ENCODE measurements at places on chromosomes 7 and 10.

GRCh38 chr10:91340613-91341362 is 69.4 kb upstream of the HECTD2 start:
- no peak for DNase-seq

- no peak for DNase-seq
Observed at GRCh38 chr10:15448598-15448997, 77.5 kb upstream of the FAM171A1 start.

DNA sequence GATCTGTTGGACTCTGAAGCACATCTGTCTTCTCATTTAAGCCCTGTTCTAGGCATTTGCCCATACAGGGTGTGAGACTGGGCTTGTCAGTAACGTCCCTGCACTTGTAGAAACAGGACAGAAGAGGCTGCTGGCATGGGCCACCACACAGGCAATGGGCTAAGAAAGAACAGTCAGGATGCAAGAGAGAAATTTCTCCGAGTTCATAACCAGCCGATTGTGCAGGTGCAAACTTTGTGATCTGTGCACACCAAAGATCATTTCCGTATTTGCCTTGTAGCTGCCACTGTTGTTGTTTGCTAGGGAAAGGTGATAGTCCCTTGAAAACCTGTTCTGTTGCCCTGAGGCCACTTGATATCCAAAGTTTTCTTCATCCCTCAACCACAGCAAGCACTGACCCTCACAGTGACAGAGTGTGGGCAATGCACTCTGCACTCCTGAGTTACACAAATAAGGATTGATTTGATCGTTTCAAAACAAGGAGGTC is 20.3 kb downstream of the KLF6 start:
- no peak for DNase-seq

- no peak for DNase-seq
Observed at GRCh38 chr10:77293773-77294172, 343.8 kb downstream of the KCNMA1 start.

DNA sequence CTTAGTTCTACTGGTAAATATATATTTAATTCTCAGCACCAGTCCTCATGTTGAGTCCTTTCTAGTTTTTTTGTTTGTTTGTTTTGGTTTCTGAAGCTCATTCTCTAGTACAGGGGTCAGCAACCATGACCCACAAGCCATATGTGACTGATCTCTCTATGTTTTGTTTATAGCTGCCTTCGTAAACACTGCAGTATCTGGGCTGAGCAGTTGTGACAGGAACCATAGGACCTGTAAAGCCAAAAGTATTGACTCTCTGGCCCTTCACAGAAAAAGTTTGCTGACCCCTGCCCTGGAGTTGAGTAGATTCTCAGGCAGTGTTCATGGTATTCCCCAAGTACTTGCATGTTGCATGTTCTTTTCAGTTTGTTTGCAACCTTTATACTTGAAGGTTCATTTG is 20.8 kb downstream of the NET1 start:
- DNase-seq, result no peak

DNA sequence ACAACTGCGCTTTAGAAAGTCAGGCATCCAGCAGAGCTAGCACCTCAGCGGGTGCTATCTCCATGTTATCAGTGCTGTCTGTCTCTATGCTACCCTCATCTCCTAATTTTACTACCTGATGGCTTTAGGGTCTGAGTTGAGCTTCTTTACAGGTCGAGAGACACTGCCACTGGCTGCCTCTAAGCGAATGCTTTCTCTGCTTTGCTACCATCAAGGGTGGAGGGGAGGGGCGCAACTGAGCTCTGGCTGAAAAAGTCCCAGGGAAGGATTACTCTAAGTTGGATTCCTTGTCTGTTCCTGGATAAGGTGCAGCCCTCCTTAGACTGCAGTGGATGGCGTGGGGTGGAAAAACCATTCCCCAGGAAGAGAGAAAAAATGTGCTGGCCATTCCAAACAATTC is 105.7 kb downstream of the CDK14 start:
- no peak for DNase-seq

GRCh38 chr10:45418849-45419675 is 45.0 kb downstream of the ALOX5 start:
- DNase-seq, result no peak

- DNase-seq, result no peak
Observed at GRCh38 chr7:92680442-92680841, 90.3 kb upstream of the FAM133B start.

DNA sequence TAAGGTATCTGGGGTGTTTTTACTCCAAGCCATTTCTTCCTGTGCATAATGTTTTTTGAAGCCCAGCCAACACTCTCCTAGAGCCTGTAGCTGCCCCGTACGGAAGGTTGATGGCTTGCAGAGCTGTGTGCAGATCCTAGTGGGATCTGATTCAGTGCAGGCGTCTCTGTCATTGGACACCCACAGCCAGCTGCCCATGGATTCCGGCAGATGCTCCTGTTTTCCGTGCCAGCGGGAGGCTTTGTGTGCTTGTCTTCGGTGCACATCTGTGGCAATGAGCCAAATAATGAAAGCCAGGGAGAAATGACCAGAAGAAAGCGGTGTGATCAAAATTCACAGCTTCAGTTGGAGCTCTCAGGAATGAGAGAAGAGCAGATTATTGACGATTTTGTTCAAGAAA is 426.4 kb downstream of the TYW1 start:
- DNase-seq, result no peak

DNA sequence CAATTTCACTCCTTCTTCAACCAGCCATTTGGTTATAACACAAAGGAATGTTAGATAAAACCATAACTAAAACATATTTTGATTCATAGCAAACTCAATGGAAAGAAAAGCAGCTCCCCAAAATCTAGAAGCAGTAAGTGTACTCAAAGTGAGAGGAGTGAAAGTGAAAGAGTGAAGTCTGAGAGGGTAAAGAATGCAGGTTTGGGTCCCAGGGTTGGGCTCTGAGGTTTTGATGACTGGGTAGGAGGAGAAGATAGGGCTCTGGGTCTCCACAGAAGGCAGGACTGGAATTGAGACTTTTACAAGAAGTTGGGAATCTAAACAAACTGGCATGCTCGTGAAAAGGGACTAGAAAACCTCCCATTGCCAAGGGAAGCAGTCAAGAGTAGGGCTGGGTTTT is 85.4 kb upstream of the RSU1 start:
- DNase-seq, result no peak

- no peak for DNase-seq
Observed at GRCh38 chr10:30026080-30026479, 33.3 kb downstream of the JCAD start.

DNA sequence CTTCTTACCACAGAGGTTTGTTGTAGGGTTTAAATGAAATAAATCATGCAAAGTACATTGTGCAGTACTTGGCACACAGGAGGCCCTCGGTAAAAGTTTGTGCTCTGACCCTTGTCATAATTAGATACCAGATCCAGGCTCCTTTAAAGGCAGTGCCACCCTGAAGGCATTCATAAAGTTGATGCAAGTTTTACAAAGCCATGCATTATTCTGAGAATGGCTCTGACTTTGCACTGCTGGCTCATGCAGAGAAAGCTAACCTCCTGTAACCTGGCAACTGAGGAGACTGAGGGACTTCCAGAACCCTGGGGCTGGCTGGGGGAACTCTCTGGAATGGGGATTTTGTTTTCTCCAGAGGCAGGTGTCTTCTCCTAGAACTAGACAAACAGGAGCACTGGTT is 570.9 kb downstream of the CCSER2 start:
- DNase-seq, result no peak

GRCh38 chr7:110633313-110633712 is 457.6 kb upstream of the LRRN3 start:
- no peak for DNase-seq

DNA sequence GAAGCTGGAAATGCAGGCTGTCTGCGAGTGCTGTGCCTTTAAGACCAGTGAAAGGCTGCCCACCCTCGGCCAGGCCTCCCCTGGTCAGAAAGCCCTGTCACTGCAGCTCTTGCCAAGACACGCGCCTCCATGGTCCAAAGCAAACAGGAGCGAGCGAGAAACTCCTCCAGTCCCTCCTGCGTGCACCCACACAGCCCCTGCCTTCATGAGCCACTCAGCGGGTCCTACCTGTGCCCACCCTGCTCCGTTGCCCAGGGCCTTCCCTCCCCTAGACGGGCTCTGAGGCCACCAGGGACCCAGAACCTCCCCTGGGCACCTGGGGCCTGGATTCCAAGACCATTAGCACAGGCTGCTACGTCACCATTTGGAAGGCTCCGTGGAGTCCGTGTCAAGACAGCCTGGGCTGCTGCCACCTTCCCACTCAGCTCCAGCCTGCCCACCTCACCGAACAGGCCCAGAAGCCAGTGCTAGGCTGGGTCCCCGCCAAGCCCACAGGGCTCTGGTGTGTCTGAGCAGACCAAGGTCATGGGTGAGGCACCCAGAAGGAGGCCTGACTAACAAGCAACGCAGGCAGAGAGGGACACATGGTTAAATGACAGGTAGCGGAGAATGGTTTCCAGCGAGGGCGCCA is 144.5 kb downstream of the NEURL1 start:
- no peak for DNase-seq

- no peak for DNase-seq
Observed at GRCh38 chr7:148256433-148256832, 334.1 kb upstream of the C7orf33 start.

DNA sequence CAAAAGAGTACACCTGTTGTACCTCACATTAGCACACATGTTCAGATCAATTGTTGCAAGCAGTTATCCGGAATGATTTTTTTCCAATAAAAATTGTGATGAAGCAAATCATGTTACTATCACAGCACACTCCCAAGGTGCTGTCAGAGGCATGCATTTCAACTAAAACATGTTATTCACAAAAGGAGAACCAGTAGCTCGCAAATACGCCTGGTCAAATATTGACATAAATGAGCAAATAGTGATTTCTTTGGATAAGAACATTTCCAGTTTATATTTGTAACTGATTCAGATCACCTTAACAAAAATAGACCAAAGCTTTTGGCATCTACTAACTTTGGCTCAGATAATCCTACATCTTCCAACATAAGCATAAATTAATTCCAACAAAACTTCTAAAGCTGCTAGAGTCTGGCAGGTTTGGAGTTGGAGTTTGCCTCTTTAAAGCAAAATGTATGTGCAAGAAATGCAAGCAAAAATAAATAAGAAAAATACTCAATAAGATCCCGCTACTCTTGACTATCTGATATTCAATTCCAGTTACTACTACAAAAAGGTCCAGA is 208.0 kb downstream of the SFMBT2 start:
- no peak for DNase-seq

- DNase-seq, result no peak
Observed at GRCh38 chr7:92567460-92567859, 22.7 kb downstream of the FAM133B start.

- DNase-seq, result no peak
Observed at GRCh38 chr7:137685433-137686164, 161.2 kb downstream of the DGKI start.

- DNase-seq, result no peak
Observed at GRCh38 chr7:159280008-159280407, 135.3 kb upstream of the VIPR2 start.

GRCh38 chr10:101007915-101008822 is 8.6 kb downstream of the LZTS2 start:
- DNase-seq, result no peak

DNA sequence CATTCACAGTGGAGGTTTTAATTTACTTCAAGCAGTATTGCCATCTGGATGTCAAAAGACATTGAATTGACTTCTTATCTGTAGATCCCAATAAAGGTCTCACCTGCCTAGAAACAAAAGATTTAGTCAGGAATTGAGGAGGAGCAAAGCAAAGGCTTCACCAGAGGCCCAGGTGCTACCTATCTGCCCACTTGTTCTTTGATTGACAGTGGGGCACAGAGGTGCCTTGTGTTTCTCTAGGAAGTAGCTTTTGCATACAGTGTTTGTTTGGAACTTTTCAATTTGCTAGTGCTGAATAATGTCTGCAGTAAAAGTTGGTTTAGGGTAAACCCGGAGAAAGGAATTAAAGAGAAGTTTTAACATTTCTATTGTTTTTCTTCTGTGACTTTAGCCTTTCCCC is 40.4 kb downstream of the AUTS2 start:
- no peak for DNase-seq

GRCh38 chr7:48428091-48428684 is 256.9 kb downstream of the ABCA13 start:
- no peak for DNase-seq

DNA sequence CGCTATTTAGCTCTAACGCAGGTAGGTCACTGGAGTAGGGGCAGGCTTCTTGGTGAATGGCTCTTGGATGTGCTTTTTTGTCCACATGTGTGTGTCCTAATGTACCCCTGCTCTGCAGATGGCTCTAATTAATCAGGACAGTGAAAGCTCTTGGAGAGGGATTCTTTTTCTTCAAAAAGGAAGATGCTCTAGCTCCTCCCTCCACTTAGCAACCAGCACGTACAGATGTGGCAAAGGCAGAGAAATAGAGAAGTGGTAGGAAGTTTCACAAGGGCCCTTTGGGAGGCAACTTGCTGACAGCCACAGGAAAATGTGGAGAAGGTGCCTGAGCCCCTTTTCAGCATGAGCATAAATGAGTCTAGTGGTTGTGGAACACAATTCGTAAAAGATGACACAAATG is 221.7 kb downstream of the PLXNA4 start:
- DNase-seq, result no peak

DNA sequence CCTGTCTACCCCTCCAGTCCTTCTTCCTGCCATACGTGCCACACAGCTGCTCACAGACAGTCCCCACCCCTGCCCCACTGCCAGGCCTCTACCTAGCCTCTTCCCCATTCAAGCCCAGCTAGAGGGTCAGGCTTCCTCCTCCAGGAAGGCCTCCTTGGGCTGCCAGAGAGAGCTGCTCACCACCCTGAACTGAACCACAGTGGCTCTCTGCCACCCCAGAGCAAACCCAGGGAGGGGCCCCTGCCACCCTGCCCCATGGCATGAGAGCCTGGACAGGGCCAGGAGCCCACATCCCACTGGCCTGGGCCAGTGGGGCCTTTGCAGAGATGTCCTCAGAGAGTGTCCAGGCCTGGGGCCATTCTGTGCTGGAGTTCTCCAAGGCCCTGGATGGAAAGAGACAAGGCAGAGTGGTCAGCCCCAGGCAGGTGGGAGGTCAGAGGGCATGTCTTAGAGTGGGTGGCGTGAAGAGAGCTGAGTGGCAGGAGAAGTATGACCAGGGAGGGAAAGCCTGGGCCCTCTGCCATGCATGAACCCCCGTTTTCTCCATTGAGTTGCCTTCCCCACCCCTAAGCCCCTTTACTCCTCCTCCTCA is 40.4 kb downstream of the TMEM270 start:
- no peak for DNase-seq

GRCh38 chr10:67385566-67385965 is 310.4 kb downstream of the CTNNA3 start:
- DNase-seq, result no peak

GRCh38 chr7:12635830-12636229 is 51.6 kb upstream of the ARL4A start:
- no peak for DNase-seq

GRCh38 chr10:13346283-13347042 is 1.6 kb downstream of the SEPHS1 start:
- no peak for DNase-seq

GRCh38 chr7:22351878-22352277 is 5.1 kb downstream of the RAPGEF5 start:
- DNase-seq, result no peak

GRCh38 chr10:95404462-95404858 is 113.7 kb upstream of the PDLIM1 start:
- no peak for DNase-seq
